KBM-7 (cell line): ENCODE measurements at places on chromosomes 2 and 18.

- DNase-seq, result no peak
Observed at GRCh38 chr2:101360232-101360631, 27.1 kb downstream of the CREG2 start.

- peak; percentile 4 for DNase-seq
Observed at GRCh38 chr2:118249531-118249930, 161.3 kb downstream of the INSIG2 start.

DNA sequence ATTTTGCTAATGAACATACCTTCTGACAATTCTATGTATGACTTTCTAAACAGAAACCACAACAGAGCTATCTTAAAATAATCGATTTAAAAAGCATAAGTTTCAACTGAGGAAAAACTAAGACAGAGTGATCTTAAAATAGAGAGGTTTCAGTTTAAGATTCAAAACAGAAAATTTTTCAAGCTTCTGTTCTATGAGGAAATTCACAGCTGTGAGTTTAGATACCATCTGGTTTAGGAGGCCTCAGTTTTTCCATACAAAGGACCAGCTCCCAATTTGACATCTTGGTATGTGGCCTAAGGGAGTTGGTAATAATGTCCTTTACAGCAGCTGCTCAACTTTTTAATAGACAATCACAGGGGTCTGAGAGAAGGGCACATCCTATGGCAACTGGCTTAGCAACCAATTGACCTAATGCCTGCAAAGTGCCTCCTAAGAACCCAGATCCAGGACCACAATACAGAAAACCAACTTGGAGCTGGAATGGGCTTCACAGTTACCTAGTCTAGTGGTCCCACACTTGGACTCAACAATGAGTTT, 39.7 kb downstream of the MDH1 start:
- no peak for DNase-seq

GRCh38 chr18:73954268-73954667, 193.4 kb downstream of the FBXO15 start:
- no peak for DNase-seq

- no peak for DNase-seq
Observed at GRCh38 chr18:51301376-51301775, 103.9 kb upstream of the MEX3C start.

GRCh38 chr2:98374958-98375570, 28.8 kb downstream of the CNGA3 start:
- DNase-seq, result no peak

DNA sequence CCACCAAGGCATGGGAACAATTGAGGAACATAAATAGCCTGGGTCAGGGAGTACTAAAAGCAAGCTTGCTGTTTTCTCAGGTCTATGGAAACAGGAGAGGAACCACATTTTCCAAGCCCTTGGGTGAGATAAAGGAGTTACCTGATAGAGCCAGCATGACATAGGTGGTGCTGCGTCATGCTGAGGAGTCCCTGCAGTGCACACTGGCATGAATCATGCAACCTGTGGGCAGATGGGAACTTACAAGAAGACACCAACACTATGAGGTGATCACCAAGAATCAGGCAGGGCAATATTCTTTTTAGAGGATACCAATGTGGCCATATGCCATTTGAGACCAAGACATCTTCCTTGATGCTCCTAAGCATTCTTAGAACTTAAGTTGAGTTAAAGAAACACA, 531.8 kb downstream of the ZEB2 start:
- DNase-seq, result no peak

DNA sequence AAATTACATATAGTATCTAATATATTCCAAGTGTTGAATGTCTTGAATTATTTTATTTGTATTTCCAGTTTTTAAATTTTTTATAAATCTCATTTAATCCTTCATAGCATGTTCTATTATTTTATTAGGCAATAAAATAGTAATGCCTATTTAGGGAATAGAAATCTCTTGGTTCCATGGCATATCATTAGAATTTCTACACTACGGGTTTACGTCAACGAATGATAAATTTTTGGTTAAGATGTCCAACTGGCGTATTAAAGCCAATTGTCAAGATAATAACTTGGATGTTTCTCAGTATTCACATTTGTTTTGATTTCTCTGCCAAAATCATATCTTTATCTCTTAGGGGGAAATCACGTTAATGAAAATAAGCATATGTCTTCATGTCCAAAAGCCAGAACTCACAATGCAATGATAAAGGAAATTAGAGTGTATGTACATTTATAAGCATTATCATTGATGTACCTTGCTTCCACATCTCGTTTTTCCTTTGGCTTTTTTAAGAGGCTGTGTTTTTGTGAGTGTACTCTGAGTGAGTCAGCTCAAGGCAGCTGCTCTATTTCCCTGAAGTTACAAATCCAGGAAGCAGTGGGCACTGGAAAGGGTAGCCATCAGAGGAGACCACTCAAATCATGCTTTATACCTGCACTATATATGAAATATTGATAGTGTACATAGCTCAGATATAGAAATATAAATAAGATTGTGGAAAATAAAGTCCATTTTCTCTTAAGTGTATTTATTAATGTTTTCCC, 115.8 kb upstream of the PDE1A start:
- DNase-seq, result no peak

GRCh38 chr2:239096676-239097427, 249.0 kb downstream of the TWIST2 start:
- no peak for DNase-seq
